ENCODE measurements at places on chromosomes 7 and 10. TPM values are rescaled to one million over a fixed set of nuclear protein-coding genes. Genes with fewer than 3 reads are reported as not detected.

GRCh38 chr10:72170263-72170662 is 45.5 kb upstream of the ANAPC16 start:
- DNase-seq: no peak
- H3K27ac ChIP-seq: no peak overlapping the region
- no peak overlapping the region for H3K4me3 ChIP-seq

DNA sequence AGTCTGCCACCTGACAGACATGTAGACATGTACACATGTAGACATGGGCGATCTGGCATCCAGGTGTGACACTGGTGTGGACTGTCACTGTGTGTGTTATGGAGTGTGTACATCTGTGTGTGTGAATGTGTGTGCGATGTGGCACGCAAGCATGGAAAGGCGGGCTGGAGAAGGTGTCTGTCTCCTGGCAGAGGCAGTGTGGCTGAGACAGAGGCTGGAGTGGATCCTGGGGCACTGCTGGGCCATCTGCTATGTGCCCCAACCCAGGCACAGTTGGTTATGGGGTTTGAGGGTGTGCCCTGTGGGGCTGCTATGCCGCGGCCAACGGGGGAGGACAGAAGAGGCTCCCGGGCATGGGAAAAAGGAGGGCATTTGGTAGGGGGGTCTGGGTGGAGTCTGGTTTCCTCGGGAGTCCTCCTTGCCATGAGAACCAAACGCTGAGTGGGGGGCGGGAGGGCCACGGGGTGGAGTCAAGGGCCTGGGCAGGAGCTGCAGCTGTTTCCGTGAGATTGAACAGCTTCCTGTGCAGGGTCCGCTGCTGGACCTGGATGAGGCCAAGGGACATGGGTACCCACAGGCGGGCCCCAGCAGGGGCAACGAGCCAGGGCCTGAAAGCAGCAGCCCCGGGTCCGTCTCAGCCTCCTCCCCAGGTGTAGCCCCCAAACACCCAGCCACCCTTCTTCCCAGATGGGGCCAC is 1.3 kb downstream of the ELN start:
- H3K27ac ChIP-seq: no peak overlapping the region
- H3K4me3 ChIP-seq: peak overlapping the region; percentile 14
- peaks cover 6% of the 10 kb centered on the region for H3K27me3 ChIP-seq
- peaks cover 18% of the 10 kb centered on the region for H3K4me1 ChIP-seq

DNA sequence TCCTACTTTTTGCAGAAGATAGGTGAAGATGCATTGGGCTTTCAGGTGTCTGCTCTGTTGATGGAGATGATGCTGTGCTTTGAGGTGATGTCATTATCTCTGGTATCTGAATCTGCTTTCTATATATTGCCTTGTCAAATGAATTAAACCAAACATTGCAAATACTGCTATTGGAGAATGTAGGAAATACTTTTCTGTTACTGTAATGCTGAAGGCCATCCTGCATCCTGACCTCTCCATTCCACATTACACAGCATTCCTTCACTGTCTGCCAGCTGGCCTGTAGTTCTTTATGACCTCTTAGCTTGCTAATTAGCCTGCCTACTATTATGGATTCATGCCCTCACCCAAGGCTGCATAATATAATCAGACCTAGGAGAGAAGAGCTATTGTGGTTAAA is 73.2 kb downstream of the VCL start:
- H3K4me1 ChIP-seq: peaks cover 2% of the 10 kb centered on the region
- H3K27ac ChIP-seq: peak overlapping the region; percentile 45
- no peak for DNase-seq
- H3K4me3 ChIP-seq: peak overlapping the region; percentile 56
- peaks cover 27% of the 10 kb centered on the region for H3K36me3 ChIP-seq

Gene FAM25G
- not detected for total RNA-seq

DNA sequence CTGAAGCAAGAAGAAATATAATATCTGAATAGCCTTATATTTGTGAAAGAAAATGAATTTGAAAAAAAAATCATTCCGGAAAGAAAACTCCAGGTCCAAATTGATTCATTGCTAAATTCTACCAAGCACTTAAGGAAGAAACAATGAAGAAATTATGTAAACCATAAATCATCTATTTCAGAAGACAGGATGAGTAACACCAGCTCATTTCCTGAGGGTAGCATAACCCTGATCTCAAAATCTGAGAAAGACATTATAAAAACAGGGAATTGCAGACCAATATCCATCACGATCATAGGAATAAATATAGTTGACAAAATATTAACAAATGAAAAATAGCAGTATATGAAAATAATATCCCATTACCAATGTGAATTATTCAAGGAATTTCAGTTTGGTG is 70.1 kb upstream of the RAB18 start:
- DNase-seq: no peak
- no peak overlapping the region for H3K4me3 ChIP-seq
- H3K36me3 ChIP-seq: no peaks in the 10 kb centered on the region
- no peaks in the 10 kb centered on the region for H3K27me3 ChIP-seq
- H3K4me1 ChIP-seq: no peaks in the 10 kb centered on the region

DNA sequence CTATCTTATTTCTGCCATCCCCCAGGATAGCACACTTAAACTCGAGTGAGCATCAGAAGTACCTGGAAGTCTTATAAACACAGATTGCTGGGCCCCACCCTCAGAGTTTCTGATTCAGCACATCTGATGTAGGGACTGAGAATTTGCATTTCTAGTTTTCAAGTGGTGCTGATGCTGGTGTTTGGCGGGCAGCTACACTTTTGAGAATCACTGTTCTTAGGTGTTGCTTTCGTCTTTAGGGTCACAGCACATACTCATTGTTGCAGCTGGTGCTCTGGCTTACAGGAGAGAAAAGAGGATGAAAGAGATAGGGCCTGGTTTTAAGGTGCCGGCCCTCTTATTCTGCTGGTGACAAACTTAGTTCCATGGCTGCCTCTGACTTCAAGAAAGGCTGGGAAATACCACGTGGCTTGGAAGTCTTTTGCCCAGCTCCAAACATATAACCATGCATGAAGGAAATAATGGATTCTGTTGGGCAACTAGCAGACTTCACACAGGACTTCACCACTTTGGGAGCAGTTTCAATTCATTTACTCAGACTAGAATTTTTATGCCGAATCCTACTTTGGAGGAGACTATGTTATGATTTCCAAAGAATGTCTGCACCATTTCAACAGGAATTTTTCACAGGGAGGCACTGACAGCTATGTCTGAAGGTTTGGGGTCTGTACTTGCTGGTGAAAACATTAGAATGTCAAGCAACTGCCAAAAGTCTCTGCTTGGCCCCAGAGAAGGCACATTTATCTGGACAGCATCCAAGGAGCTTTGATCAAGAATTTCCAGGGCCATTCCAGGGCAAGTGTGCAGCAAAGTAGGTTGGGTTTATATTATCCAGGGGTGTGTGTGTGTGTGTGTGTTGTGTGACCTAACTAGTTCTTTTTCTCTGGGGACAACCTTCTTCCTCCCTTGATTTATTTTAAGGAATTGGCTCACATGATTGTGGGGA is 6.9 kb upstream of the MINDY4 start:
- H3K27ac ChIP-seq: no peak overlapping the region
- no peak overlapping the region for H3K4me3 ChIP-seq
- peaks cover 3% of the 10 kb centered on the region for H3K36me3 ChIP-seq
- H3K4me1 ChIP-seq: no peaks in the 10 kb centered on the region
- no peak for DNase-seq

DNA sequence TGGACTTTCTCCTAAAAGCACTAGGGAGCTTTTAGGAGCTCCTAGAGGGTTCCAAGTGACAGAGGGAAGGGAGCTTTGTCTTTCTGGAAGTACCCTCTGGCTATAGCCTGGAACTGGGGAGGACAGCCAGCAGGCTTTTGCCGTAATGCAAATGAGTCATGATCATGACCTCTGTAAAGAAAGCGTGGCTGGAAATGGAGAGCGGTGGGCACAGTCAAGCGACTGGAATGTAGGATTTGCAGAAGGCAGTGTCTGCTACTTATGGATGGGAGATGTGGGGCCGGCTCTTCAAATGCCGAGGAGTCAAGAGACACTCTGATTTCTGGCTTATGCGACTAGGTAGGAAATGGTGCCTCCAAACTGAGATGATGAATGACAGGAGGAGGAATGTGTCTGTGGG is 34.6 kb upstream of the PLPP4 start:
- H3K27ac ChIP-seq: no peak overlapping the region
- no peaks in the 10 kb centered on the region for H3K27me3 ChIP-seq
- H3K4me1 ChIP-seq: no peaks in the 10 kb centered on the region
